Osteocyte (in vitro differentiated cells): ENCODE measurements at places on chromosomes 1 and 21.

DNA sequence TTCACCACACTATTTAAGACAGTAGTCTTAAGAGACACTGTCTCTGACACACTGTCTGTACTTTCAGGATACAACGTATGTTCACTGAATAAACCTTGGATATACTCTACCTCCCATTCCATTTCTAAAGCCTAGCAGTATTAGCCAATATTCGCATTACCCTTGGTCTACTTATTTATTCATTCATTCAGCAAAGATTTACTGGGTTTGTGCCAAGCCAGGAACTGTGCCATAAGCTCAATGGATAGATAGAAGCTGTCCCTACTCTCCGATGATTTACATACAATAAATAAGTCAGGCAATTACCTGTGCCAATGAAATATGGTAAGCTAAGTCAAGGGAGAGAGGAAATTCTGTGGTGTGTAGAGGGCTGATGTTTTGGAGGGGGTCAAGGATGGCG lies 195.2 kb upstream of the RAB4A start:
- no peak for DNase-seq

DNA sequence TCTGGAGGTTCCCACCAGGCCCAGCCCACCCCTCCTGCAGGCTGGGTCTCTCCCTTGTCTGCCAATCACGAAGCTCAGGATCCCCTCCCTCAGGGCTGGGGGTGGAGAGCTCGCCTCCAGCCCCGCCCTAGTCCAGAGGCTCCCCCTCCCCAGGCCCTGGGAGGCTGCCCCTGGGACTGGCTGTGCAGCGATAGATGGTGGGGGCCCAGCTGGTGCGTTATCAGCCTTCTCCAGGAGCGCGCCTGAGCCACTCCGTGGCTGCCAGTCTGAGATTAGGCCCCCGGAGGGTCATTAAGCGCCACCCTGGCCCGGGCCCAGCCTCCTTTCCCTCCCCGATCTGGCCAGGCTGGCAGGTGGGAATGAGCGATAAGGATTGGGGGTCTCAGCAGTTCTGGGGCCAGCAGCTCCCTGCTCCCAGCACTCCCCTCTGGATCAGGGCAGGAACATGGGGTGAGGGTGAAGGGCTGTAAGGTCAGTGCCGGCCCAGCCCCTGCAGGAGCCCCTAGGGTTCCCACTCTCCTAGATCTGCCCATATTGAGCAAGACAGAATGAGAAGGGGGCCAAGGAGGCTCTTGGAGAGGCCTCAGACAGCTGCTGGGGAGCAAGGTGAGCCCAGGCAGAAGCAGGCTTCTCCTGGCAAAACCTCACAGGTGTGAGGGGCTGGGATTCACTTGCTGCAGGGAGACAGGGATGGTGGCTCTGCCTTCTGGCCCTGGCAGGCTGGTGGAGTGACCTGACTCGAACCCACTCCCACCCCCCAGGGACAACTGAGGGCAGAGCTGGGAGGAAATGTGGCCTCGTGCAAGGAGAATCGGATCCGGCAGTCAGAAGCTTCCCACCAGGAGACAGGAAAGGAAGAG lies 8.5 kb downstream of the PDZK1IP1 start:
- peak; percentile 78 for DNase-seq

GRCh38 chr1:91123773-91124172 lies 101.9 kb upstream of the ZNF644 start:
- DNase-seq, result no peak

DNA sequence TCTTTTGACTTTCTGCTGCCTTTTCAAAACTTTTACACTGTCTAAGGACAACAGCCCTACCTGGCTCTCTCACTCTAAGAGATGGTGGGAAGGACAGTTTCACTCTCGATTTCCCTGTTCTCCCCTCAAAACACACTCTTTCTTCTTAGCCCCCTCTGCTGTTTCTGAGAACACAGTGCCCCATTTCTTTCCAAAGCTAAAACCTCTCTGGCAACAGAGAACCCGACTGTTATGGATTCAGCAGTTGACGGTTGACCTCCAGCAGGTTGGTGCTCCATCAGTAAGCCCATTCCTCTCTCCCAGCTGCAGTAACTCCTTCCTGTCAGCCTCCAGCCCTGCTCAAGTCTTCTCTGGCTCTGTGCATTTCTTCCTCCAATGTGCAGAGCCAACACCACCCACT lies 88.2 kb upstream of the ABCD3 start:
- no peak for DNase-seq

DNA sequence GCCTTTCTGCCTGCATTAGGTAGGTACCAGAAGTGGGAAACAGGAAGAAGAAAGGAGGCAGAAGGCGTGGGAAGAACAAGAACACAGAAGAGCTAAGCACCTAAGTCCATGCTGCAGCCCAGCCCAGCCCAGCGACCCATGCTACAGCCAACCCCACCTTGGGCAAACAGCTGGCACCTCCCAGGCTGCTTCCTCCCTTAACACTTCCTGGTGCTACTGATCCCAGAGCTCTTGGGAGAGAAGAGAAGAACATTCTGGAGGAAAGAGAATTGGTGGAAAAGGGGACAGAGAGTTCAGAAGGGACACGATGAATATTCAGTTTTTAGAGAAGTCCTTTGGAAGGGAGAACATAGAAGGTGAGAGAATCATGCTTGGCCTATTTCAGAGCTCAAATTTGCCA lies 28.5 kb downstream of the PLEKHA6 start:
- DNase-seq, result no peak

DNA sequence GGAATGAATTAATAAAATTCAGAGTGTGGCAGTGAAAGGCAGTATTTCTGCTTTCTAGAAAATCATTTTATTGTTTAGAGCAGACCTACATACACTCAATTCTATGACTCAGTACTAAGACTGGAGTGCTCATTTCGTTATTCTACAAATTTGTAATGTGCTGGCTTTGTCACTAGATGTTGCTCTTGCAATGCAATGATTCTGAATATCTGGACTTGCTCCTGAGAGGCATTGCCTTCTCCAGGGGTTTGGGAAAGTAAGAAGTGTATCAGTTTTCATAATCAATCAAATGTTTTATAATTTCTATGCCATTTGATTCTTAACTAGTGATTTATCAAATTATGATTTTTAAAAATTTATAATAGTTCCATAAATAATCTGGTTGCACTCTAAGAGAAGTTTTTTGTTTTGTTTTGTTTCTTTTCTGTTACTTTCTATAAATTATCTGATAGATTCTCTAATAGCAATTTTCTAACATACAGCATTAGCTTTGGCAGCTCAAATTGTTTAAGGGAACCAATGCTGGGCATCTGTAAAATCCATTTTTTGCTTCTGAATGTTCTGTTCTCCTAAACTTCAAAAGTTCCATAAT lies 280.5 kb upstream of the SGIP1 start:
- no peak for DNase-seq

- no peak for DNase-seq
Observed at GRCh38 chr1:247738315-247738714, at the start of gene OR14K1. Gene OR14K1 (plus strand): TSS chr1:247738615. CDS start chr1:247738615, 0 bp downstream.

DNA sequence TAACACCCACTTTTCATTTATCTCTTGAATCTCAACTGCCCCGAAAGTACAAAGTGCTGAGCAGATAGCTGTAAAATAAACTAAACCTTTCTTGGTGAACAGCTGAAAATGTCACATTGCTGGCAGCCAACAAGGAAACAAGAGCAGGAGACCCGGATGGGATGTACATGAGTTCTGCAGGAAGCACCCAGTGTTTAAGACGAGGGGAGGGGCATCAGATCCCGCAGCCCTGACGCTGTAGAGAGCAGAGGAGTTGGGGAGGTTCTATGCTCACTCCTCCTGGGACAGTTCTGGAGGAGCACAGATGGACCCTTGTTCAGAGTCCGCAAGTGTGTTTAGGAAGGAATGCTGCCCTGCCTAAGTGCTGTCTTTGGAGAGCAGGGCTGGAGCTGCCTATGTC lies 32.0 kb upstream of the EPHA8 start:
- no peak for DNase-seq

DNA sequence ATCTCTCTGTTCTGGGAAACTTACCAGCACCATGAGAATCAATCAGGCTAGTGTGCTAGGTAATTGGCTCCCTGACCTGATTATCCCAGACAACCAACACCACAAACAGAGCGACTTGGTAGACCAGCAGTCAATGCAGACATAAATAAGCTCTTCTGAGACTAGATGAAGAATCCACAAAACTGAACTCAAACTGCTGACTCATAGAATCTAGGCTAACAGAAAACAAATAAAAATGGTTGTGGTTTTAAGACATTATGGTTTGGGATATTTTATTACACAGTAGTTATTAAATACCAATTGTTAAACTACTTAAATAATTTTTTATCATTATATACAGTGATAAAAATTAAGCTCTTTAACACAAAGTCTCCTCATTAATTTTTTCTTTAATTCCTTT lies 535.7 kb downstream of the COL11A1 start:
- no peak for DNase-seq

DNA sequence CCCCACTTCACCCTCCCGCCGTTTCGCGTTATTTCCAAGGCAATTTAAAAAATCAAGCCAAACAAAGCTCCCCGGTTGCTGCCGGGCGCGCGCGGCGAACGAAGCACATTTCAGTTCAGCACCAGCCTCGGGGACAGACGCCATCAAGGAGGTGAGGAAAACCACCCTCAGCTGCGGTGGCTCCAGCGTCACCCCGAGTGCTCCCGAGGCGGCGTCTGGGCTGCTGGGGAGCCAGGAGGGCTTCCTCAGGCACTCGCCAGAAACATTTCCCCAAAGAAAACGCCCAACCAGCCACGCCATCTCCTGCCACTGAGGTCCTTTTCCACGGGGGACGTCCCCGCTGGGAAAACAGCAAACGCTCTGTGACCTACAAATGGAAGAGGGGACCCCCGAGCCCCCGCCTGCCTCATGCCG lies 623 bp downstream of the GNG4 start:
- DNase-seq, result peak; percentile 85

DNA sequence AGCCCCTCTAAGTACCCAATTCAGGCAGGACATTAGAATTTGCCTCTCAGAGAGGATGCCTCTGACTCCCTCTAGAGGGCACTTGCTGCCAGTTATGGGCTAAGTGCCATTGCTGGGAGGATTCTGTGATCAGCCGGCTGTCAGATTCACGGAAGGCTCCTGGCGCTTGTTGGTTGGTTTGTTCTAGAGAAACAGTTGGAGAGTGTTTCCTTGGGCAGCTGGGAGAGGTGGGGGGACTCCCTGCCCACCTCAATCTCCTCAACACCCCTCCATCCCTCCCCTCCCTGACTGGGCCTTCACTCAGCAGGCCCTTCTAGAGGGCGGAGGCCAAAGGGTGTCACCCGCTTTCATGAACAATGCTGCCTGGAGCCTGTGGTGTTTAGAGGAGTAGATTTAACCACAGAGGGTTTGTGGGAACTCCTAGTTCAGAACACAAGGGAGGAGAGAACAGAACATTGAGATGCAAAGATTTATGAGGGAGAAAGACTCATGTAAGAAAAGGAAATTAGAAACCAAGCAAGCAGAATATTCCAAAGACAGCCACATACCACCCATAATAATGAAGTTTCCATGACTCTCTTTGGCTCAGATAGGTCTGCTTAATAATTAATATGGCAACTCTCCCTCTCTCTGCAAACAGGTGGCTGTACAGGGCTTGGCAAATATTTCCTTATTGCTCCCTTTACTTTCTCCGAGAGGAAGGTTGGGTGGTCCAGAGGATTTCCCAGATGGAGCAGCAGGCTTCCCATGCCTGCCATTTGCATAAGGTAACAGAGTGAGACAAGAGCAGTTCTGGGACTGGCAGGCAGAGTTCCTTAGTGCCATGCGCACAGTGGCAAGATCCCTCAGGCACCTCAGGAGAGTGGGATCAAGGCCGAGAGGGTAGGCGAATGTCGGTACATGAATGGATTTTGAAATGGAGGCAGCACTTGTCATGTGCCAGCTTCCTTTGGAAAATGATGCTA lies 30.0 kb upstream of the ACP6 start:
- DNase-seq, result no peak

DNA sequence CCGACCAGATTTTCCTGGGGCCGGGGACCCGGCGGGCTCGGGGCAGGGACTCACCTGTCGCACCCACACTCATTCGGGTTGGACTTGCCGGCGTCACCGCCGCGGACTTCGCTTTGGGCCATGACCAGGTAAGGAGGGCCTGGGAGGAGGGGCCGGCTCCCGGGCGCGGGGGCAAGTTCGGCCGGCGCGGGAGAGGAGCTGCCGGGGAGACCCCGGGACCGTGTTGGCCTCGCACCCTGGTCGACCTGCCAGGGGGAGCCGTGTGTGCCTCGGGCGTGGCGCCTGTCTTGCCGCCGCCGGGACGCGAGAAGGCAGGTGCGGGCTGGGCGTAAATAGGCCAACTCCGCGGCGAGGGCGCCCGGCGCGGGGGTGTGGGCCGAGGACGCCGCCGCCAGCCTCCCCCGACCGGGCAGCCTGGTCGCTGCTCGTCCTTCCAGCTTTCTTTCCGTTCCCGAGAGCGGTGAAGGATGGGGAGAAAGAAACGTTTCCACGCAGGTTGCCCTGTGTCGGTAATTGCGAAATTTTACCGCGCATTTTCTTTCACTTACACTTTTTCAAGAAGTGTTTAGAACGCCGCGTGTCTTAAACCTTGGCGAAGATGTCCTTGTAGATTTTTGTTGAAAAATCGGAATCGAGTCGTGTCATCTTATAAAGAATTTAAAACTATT lies 558 bp downstream of the USP1 start:
- no peak for DNase-seq

GRCh38 chr1:231923491-231924041 lies 297.0 kb downstream of the DISC1 start:
- DNase-seq, result no peak

DNA sequence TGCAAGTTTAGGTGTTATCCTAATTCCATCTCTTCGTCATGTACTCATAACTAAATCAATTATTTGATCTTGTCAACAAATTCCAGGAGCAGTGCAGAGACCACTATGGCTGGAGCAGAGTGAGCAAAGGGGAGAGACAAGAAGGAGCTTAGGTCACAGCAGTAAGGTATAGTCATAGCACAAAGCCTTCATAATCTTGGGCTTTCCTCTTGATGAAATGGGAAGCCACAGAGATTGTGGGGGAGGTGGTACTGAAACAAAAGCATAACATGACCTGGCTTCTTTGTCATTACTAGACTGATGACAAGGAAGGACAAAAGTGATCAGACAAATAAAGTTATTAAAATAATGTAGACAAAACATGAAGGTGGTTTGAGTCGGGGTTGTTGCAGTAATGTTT lies 60.1 kb upstream of the PTGS2 start:
- DNase-seq, result no peak

- DNase-seq, result no peak
Observed at GRCh38 chr1:22738522-22738921, 27.9 kb downstream of the EPHB2 start.

GRCh38 chr1:150414592-150414991 lies 50.6 kb downstream of the RPRD2 start:
- DNase-seq, result no peak

- DNase-seq, result no peak
Observed at GRCh38 chr21:44444286-44444931, 10.9 kb upstream of the LRRC3 start.

- DNase-seq, result no peak
Observed at GRCh38 chr1:31931593-31932225, 6.5 kb downstream of the PTP4A2 start.

GRCh38 chr1:22850681-22851080 lies 122.0 kb downstream of the LACTBL1 start:
- DNase-seq, result peak; percentile 90
